ENCODE measurements at places on chromosomes 11 and 22.

DNA sequence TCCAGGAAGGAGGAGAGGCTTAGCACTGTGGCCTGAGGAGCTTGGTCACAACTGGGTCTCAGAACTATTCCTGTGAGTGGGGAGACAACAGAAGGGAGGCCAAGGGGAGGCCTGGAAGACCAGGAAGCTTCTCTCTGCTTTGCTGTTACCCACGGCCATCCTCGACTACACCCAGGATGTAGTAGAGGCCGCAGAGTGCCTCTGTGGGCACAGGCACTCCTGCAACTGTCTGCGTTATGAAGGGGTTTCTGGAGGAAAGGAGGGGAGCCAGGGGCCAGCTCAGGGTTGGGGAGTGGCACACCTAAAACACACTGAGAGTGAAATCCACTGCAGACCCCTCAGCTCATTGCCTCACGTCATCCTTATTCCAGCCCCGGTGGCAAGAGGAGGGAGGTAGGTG, 3.8 kb upstream of the MFRP start:
- no peak for DNase-seq

- DNase-seq, result no peak
Observed at GRCh38 chr11:66851698-66852465, 5.0 kb upstream of the LRFN4 start.

DNA sequence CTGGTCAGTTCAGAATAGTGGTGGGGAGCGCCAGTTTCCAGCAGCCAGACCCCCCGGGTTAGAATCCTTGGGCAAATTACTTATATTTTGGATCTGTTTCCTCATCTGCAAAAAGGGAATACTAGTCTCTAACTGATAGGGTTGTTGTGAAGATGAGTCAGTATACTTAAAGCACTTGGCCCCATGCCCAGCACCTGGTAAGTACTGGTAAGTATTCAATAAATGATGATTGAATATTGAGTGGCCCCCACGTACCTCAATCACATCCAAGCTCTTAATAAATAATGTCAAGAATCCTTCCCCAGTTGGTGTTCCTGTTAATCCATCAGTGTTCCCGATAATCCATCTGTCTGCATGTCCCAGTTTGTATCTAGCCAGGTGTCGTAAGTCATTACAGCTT, 12.1 kb downstream of the ACP2 start:
- no peak for DNase-seq

GRCh38 chr11:70124321-70125000, 46.3 kb downstream of the ANO1 start:
- no peak for DNase-seq

- DNase-seq, result no peak
Observed at GRCh38 chr11:91160661-91161060, 937.8 kb upstream of the CHORDC1 start.

- DNase-seq, result no peak
Observed at GRCh38 chr22:45612940-45613339, 58.7 kb upstream of the ATXN10 start.

- no peak for DNase-seq
Observed at GRCh38 chr11:132347156-132348090, 977.0 kb downstream of the NTM start.

DNA sequence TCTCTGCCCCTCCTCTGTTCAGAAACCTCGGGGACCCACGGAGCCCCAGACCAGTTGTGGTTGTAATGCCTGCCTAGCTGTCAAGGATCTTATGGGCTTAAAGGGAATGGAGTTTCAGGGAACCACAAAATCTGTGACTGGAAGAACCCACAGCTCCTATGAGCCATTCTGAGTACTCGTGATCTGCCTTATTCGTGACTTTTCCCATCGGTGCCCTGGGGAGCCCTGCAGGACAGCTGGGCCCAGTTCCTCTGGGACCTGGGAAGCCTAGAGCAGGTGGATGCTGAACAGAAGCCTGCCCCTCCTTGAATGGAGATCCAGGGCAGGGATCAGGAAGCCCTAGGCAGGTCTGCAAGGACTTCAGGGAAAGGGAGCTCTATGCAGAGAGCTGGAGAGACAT, 42.1 kb upstream of the TTC12 start:
- DNase-seq, result no peak

DNA sequence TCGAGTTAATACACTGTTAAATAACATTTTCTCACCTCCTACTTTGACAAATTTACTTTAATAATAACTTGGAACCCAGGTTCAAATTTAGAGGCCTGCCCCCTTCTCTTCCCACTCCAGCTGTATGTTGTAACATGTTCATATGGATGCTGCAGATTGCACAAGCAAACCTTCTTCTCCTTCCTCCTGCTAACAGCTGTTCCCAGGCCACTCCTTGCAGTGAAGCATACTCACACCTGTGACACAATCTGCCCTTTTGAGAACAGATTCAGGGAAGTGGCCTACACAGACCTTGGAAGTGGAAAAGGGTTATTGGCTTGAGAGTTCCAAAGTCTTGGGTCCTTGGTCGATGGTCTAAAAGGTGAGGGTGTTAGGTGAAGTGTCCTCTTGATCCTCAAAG, 131.9 kb downstream of the TEAD1 start:
- DNase-seq, result no peak

DNA sequence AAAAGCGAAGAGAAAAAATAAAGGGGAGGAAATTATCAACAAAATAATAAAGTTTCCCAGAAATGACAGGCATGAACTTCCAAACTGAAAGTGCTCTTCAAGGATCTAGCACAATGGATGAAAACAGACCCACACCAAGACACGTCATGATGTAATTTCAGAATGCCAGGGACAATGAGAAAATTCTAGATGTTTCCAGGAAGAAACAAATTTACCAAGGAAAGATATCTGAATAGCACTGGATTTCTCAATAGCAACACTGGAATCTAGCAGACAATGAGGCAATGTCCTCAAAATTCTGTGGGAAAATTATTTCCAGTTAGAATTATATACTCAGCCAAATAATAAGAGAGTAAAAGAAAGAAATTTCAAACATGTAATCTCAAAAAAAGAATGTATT, 46.0 kb downstream of the DENND5A start:
- DNase-seq, result no peak

- DNase-seq, result no peak
Observed at GRCh38 chr22:24540470-24540869, 14.5 kb downstream of the GUCD1 start.

GRCh38 chr11:18379201-18379600, 15.2 kb upstream of the LDHA start:
- DNase-seq, result no peak

- no peak for DNase-seq
Observed at GRCh38 chr11:72072348-72072747, 8.0 kb downstream of the NUMA1 start.

DNA sequence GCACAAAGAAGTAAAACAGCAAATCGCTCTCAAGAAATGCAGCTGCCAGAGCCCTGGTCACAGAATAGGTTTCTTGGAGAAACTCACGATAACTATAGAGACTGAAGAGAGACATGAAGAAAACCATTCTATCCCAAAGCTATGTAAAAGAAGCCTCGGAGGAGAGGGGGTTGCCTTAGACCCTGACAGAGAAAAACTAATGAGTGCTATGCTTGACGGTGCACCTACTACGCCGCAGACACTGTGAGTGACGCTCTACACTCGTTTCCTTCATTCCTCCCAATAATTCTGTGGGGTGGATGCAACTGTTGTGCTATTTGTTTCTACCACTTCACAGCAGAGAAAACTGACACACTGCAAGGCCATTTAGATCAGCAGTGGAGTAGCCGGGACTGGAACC, 121.8 kb downstream of the ETS1 start:
- no peak for DNase-seq

- DNase-seq, result no peak
Observed at GRCh38 chr11:61108847-61109585, 6.7 kb downstream of the CD5 start.

DNA sequence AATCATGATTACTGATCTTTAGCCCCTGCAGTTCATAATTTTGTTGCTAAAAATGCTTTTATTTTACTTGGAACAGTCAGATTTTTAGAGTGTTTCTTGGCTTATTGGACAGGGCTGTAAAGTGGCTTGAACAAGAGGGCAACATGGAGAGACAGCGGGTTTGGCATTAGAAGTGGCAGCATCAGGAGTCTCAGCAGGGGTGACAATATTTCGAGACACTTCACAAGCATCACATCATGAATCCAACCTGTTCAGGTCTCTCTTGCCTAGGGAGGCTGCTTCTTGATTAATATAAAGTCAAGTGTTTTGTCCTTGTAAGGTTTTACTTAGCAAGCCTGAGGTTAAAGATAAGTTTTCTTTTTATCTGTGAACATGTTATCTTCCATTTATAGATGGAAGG, 2249.5 kb downstream of the LRRC4C start:
- no peak for DNase-seq

- no peak for DNase-seq
Observed at GRCh38 chr22:40684728-40685127, 5.4 kb downstream of the MCHR1 start.

- no peak for DNase-seq
Observed at GRCh38 chr11:1299621-1300020, 9.8 kb downstream of the TOLLIP start.

DNA sequence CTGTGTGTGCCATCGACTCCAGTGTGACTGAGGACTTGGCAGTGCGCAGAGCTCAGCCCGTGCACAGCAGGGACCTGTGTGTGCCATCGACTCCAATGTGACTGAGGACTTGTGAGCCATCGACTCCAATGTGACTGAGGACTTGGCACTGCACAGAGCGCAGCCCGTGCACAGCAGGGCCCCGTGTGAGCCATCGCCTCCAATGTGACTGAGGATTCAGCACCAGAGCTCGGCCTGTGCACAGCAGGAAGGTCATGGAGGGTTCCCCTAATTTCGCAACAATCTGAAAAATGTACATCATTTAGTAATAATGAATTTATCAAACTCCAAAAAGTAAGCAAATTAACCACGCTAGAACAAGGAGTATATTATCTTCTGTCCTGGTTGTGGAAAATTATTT, 348.3 kb upstream of the B3GAT1 start:
- DNase-seq, result no peak

GRCh38 chr11:10122326-10123197, 171.5 kb downstream of the SBF2 start:
- DNase-seq, result no peak

DNA sequence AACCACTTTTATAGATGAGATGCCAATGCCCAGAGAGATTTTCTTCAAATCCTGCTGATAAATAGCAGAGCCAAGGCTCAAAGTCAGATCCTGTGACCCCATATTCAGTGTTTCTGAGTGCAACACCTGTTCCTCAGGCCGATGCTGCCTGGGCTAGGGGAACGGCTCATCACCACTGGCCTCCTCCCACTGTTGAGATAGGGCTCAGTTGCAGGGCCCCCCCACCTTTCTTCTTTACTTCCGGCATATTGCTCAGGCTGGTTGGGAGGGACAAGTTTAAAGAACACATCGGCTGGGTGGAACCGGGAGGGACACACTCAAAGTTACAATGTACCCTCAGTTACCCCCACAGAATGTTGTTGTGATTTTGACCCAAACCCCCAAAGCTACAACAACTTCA, 88.3 kb upstream of the CRTAM start:
- no peak for DNase-seq

DNA sequence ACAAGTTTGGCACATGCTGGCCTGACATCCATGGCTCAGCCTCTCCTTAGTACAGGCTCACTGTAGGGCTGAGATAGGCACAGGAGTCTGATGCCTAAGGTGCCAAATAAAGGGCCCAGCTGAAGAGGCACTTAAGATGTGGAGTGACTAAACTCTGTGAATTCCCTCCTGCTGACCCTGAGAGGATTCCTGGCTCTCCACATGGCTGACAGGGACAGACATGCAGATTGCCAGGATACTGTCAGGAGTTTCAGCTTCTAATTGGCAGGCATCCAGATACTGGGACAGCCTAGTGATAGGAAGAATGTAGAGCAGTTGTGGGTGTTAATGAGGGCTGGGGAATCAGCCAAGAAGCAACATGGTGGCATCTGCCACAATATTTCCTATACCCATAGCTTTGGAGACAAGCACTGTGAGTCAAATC, 558.7 kb downstream of the INSC start:
- no peak for DNase-seq

- no peak for DNase-seq
Observed at GRCh38 chr11:126467046-126467370, 111.5 kb downstream of the ST3GAL4 start.

DNA sequence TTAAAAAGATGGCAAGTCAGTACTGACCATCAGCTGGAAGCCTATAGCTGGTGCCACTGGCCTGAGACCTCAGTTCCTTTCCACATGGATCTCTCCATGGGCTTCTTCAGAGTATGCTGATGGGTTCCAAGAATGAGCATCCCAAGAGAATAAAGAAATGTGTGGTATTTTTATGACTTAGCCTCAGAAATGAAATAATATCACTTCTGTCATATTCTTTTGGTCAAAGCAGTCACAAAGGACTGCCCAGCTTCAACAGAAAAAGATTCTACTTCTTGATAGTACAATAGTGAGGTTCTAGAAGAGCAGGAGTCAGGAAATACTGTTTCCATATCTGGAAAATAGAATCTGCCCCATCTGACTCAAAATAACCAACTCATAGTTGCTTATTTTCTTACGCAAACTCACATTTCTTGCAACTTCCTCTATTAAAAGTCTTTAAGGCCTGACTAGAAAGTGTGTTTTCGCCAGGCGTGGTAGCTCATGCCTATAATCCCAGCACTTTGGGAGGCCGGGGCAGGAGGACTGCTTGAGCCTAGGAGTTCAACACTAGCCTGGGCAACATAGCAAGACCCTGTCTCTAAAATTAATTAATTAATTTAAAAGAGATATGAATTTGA, 116.9 kb downstream of the SIK3 start:
- no peak for DNase-seq

All from right kidney (tissue), 9 donors.